ENCODE measurements at places on chromosomes 4 and X.

- DNase-seq: no peak
These were observed 78.9 kb upstream of the BMPR1B start for GRCh38 chr4:94678896-94679295.

GRCh38 chr4:185730849-185731608 is 81.0 kb downstream of the SORBS2 start:
- no peak for DNase-seq

GRCh38 chrX:8138252-8138651 is 32.8 kb downstream of the VCX2 start:
- DNase-seq: no peak

- no peak for DNase-seq
These were observed 39.2 kb upstream of the ANTXR2 start for GRCh38 chr4:80112236-80112635.

All from SHP77 (cell line).